ENCODE measurements at places on chromosomes 4 and X. TPM values are rescaled to one million over a fixed set of nuclear protein-coding genes. Genes with fewer than 3 reads are reported as not detected.

ARX gene
- total RNA-seq, result not detected

NLGN3 gene
- total RNA-seq, result 1.1 TPM

ART3 gene
- total RNA-seq, result 0.47 TPM

TCEAL9 gene
- total RNA-seq, result 0.32 TPM

FGFRL1 gene
- 15.5 TPM for total RNA-seq

CLNK gene
- total RNA-seq, result 0.57 TPM

PHKA1 gene
- total RNA-seq, result 7.5 TPM

XAGE1B gene
- not detected for total RNA-seq

SPATA18 gene
- total RNA-seq, result 0.13 TPM

GAGE13 gene
- not detected for total RNA-seq

CXCR3 gene
- 55.4 TPM for total RNA-seq

PAGE2 gene
- not detected for total RNA-seq

SLC26A1 gene
- 0.49 TPM for total RNA-seq

GPR50 gene
- total RNA-seq, result not detected

MAOB gene
- total RNA-seq, result not detected

DRP2 gene
- 0.39 TPM for total RNA-seq

- H3K27ac ChIP-seq, result no peak overlapping the region
- H3K4me3 ChIP-seq, result no peak overlapping the region
- H3K36me3 ChIP-seq, result no peaks in the 10 kb centered on the region
- no peaks in the 10 kb centered on the region for H3K4me1 ChIP-seq
- no peaks in the 10 kb centered on the region for H3K27me3 ChIP-seq
These were observed 503.3 kb downstream of the PCDH18 start for GRCh38 chr4:137029026-137029425.

DNA sequence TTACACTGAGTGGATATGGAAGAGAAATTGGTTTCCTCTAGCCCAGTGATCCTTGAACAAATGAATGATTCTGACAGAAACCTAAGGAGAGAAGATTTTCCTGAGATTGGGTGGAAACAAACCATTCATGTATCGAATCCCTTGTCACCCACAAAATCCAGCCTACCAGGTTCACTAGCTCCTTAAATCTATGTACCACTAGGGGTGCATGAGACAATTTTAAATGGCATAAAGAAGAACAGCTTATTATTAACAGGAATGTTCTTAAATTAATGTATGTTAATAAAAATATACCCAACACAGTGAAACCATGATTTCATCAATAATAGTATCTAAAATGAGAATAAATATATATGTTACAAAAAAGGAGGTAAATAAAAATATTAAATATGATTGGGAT, 118.4 kb upstream of the LNX1 start:
- no peak overlapping the region for H3K27ac ChIP-seq
- no peaks in the 10 kb centered on the region for H3K4me1 ChIP-seq
- no peak overlapping the region for H3K4me3 ChIP-seq
- no peaks in the 10 kb centered on the region for H3K36me3 ChIP-seq
- DNase-seq, result no peak
- H3K27me3 ChIP-seq, result no peaks in the 10 kb centered on the region

GRCh38 chr4:52201715-52202114, 150.6 kb downstream of the SPATA18 start:
- no peaks in the 10 kb centered on the region for H3K36me3 ChIP-seq
- H3K27me3 ChIP-seq, result no peaks in the 10 kb centered on the region
- no peak for DNase-seq

GRCh38 chrX:100194082-100194775, 215.8 kb downstream of the PCDH19 start:
- no peak overlapping the region for H3K4me3 ChIP-seq
- no peaks in the 10 kb centered on the region for H3K36me3 ChIP-seq
- no peaks in the 10 kb centered on the region for H3K4me1 ChIP-seq
- DNase-seq, result no peak
- H3K27ac ChIP-seq, result no peak overlapping the region

DNA sequence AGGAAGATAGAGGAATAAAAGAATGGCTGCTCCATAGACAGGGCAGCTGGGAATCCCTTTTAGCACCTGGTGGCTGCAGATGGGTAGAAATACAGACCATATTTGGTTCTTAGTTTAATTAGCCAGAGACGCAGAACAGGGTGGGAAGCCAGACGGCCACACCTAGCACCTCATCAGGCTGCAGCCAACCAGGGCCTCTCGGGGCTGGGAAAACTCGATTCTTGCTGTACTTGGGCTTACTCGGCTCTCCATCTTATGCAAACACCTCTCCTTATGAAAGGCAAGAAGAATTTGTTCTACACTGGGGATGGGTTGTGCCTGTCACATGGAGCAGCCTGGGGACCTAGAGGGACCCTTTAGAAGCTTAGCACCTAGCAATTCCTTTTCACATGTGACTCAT, 19.7 kb downstream of the IRAK1 start:
- H3K27ac ChIP-seq, result no peak overlapping the region
- H3K36me3 ChIP-seq, result peaks cover 7% of the 10 kb centered on the region
- H3K27me3 ChIP-seq, result no peaks in the 10 kb centered on the region
- peaks cover 17% of the 10 kb centered on the region for H3K4me1 ChIP-seq
- DNase-seq, result no peak

GRCh38 chr4:66633477-66633876, 911.8 kb downstream of the CENPC start:
- H3K4me1 ChIP-seq, result no peaks in the 10 kb centered on the region
- H3K27me3 ChIP-seq, result peaks cover 2% of the 10 kb centered on the region
- H3K4me3 ChIP-seq, result no peak overlapping the region
- H3K36me3 ChIP-seq, result no peaks in the 10 kb centered on the region
- DNase-seq, result no peak

DNA sequence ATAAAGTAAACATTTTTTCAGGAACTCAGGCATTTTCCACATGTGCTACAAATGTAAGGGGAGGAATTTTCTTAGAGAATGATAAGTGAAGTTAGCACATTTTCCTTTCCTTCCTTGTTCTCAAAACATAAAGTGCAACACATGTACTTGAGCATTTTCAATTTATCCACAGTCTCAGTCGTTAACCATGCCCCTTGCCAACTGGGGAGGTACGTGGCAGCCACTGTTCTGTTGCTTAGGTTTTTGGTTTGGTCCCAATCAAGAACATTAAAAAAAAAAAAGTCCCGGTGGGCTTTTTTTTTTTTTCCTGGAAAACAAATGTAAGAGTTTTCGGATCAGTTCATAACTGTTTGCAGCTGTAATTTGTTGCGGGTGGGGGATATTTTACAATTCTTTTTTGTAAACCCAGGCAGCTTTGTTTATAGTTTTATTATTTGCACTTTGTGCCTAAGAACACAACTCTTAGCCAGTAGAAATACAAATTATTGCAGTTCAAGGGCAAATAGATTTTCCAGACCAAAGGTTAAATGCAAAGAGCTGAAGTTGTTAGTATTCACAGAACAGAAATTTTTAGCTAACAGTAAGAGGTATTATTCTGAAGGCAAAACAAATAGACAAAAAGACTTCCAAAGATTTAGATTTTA, 112.1 kb upstream of the NAP1L5 start:
- H3K4me3 ChIP-seq, result no peak overlapping the region
- H3K4me1 ChIP-seq, result peaks cover 1% of the 10 kb centered on the region
- DNase-seq, result no peak
- peaks cover 25% of the 10 kb centered on the region for H3K27me3 ChIP-seq

- H3K4me1 ChIP-seq, result peaks cover 34% of the 10 kb centered on the region
- DNase-seq, result no peak
- no peak overlapping the region for H3K27ac ChIP-seq
- peaks cover 43% of the 10 kb centered on the region for H3K36me3 ChIP-seq
These were observed 76.2 kb downstream of the ANTXR2 start for GRCh38 chr4:79996851-79997250.

- H3K27ac ChIP-seq, result no peak overlapping the region
- H3K4me3 ChIP-seq, result no peak overlapping the region
- no peaks in the 10 kb centered on the region for H3K27me3 ChIP-seq
- H3K36me3 ChIP-seq, result peaks cover 9% of the 10 kb centered on the region
These were observed 15.4 kb downstream of the TSPAN5 start for GRCh38 chr4:98642991-98643426.

- DNase-seq, result no peak
- H3K27ac ChIP-seq, result no peak overlapping the region
- no peak overlapping the region for H3K4me3 ChIP-seq
- H3K4me1 ChIP-seq, result no peaks in the 10 kb centered on the region
These were observed 84.3 kb upstream of the MAB21L2 start for GRCh38 chr4:150497612-150498011.

DNA sequence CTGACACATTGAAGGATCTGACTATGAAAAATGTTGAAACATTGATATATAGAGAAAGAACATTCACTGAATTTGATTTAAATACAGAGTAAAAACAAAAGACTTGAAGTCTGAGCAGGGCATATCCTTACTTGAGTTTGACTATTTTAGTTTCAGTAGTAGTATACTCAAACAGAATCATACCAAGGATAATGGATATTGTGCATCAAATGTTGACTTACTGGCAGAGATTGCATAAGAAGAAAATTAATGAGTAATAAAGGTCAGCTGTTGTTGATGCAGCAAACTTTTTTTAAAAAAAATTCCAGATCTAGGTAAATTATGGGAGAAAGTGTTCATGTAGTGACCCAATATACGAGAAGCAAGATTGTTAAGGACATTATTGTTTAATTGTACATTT, 94.5 kb upstream of the APOOL start:
- H3K4me1 ChIP-seq, result no peaks in the 10 kb centered on the region
- DNase-seq, result no peak
- no peak overlapping the region for H3K27ac ChIP-seq
- H3K27me3 ChIP-seq, result no peaks in the 10 kb centered on the region
- no peaks in the 10 kb centered on the region for H3K36me3 ChIP-seq

GRCh38 chrX:147573266-147573665, 338.5 kb upstream of the FMR1 start:
- H3K36me3 ChIP-seq, result no peaks in the 10 kb centered on the region
- no peaks in the 10 kb centered on the region for H3K4me1 ChIP-seq
- no peak overlapping the region for H3K27ac ChIP-seq
- no peak overlapping the region for H3K4me3 ChIP-seq
- no peak for DNase-seq

GRCh38 chr4:56427179-56427578, 8.2 kb downstream of the PPAT start:
- peaks cover 50% of the 10 kb centered on the region for H3K4me1 ChIP-seq
- DNase-seq, result no peak
- no peaks in the 10 kb centered on the region for H3K27me3 ChIP-seq
- peaks cover 8% of the 10 kb centered on the region for H3K36me3 ChIP-seq
- no peak overlapping the region for H3K27ac ChIP-seq

- no peaks in the 10 kb centered on the region for H3K36me3 ChIP-seq
- H3K4me1 ChIP-seq, result no peaks in the 10 kb centered on the region
- H3K27ac ChIP-seq, result no peak overlapping the region
- no peak for DNase-seq
These were observed 709.3 kb downstream of the PCDH18 start for GRCh38 chr4:136823020-136823419.

- no peak for DNase-seq
- H3K4me1 ChIP-seq, result no peaks in the 10 kb centered on the region
- no peak overlapping the region for H3K27ac ChIP-seq
- H3K27me3 ChIP-seq, result no peaks in the 10 kb centered on the region
- H3K36me3 ChIP-seq, result no peaks in the 10 kb centered on the region
These were observed 121.5 kb downstream of the PPEF1 start for GRCh38 chrX:18828832-18829404.

DNA sequence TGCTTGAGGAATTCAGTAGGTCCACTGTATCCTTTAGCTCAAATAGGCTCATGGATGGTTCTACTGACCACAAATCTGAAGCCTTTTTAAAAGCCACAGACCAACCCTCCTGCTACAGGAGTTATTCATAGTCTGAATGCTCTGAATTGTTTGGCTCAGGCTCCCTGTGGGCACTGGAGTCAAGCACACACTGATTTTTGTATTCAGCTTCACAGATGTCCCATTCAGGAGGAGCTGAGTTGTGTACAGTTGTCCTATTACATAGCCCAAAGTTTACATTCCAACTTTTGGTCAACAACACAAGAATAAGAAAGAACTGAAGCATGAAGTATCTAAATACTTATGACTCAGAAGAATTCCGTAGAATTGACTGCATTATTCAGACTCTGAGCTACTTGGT, 243.9 kb downstream of the UNC5C start:
- no peak overlapping the region for H3K4me3 ChIP-seq
- H3K4me1 ChIP-seq, result no peaks in the 10 kb centered on the region
- no peaks in the 10 kb centered on the region for H3K27me3 ChIP-seq
- no peaks in the 10 kb centered on the region for H3K36me3 ChIP-seq

- H3K27me3 ChIP-seq, result peaks cover 3% of the 10 kb centered on the region
- no peak overlapping the region for H3K4me3 ChIP-seq
- H3K4me1 ChIP-seq, result peaks cover 11% of the 10 kb centered on the region
- DNase-seq, result no peak
These were observed 133.8 kb upstream of the STIM2 start for GRCh38 chr4:26726655-26727387.

DNA sequence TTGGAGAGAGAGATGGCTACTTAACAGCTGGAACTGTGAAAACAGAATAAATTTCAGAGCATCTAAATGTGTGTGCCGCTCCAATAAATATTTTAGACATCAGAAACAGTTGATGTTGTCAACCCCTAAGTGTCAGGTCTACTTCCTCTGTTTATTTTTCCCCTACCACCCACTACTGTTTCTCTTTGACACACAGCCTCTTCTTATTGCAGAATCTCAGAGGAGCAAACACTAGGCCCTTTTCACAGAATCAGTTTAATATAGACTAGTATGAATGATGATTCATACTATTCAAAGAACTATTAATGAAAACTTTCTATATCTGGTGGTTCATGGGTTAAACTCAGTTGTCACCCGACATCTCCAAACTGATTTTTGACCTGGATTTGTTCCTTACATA, 33.9 kb downstream of the NAA11 start:
- H3K27me3 ChIP-seq, result no peaks in the 10 kb centered on the region
- H3K4me3 ChIP-seq, result no peak overlapping the region
- no peaks in the 10 kb centered on the region for H3K4me1 ChIP-seq

DNA sequence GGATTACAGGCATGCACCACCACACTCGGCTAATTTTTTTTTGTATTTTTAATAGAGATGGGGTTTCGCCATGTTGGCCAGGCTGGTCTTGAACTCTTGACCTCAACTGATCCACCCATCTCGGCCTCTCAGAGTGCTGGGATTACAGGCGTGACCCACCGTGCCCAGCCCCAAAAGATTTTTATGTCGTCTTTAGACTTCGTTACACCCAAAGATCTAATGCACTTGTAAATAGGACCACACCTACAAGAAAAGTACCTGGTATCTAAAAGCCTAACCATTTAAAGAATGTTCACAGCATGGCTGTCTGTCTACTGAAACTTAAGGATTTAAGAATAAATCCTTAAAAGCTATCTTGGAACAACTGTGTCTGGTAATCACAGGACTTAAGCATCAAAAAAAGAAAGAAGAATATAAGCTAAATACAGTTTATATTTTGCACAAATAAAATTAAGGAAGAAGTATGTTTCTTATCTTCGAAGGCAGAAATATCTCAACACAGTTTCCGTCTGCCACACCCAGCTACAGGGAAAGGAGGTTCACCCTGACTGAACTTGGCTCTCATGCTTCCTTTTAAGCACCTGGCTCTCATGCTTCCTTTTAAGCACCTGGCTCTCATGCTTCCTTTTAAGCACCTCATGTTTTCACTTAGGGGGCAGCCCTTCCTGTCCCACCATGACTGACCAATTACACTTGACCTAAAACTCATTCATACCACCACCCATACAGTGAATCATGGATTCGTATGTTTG, 92.0 kb upstream of the STS start:
- no peak overlapping the region for H3K27ac ChIP-seq
- H3K36me3 ChIP-seq, result peaks cover 17% of the 10 kb centered on the region
- H3K27me3 ChIP-seq, result no peaks in the 10 kb centered on the region
- H3K4me3 ChIP-seq, result no peak overlapping the region
- H3K4me1 ChIP-seq, result peaks cover 17% of the 10 kb centered on the region

GRCh38 chr4:40349561-40350198, 14.5 kb downstream of the CHRNA9 start:
- no peak overlapping the region for H3K4me3 ChIP-seq
- peaks cover 4% of the 10 kb centered on the region for H3K27me3 ChIP-seq
- no peak overlapping the region for H3K27ac ChIP-seq
- no peaks in the 10 kb centered on the region for H3K36me3 ChIP-seq
